ENCODE measurements at places on chromosomes 6 and 20.

DNA sequence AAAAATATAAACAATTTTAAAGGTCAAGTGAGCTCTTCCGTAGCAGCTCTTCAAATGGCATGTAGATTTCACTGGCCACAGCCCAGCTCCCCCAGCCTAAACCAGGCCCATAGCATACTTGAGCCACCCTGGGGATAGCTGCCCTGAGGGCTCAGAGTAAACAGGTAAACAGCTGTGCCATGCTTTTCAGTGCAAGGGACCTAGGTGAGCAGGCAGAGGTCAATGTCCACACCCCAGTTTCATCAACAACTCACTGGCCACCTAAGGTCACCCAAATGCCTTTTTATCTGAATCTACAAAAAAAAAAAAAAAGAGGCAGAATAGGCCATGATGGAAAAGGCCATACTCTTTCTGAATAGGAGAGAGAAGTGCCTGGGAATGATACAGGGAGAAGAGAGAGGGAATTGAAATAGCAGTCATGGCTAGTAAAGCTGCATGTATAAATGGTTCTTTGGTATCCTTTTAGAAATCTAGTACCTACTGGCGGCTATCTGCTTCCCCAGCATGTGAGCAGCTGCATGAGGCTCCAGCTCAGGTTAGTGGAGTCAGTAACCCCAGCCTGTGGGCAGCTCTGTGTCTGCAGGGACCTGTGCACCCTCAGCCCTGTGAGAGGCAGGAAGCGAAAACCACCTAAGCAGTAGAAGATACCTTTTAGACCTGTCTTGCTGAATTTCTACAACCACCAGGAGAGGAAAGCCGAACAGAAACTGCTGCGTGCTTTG lies 77.0 kb downstream of the FOXA2 start:
- DNase-seq, result no peak

- no peak for DNase-seq
These were observed 651.0 kb upstream of the SLC35B3 start for GRCh38 chr6:9086331-9086730.

DNA sequence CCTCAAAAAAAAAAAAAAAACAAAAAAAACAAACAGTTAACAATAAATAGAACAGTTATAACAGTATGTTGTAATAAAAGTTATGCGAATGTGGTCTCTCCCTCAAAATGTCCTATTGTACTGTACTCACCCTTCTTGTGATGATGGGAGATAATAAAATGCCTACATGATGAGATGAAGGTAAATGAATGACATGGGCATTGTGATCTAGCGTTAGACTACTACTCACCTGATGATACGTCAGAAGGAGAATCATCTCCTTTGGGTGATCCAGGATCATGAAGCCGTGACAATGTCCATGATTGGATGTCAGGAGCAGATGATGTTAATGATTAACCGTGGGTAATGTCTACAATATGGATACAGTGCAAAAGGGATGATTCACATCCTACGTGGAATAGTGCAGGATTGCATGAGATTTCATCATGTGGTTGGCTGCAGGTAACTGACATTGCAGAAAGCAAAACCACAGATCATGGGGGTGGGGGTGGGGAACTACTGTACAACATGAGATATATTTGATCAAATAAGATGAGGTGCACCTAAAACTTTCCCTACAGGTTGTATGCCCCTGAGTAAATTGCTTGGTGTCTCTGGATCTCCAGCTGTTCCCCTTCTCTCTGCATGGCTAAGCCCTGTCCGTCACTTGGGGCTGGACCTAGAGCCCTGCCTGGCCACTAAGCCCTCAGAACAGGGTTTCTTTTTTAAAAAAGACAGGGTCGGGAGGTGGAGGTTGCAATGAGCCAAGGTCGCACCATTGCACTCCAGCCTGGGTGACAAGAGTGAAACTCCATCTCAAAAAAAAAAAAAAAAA lies 6.2 kb upstream of the RBCK1 start:
- DNase-seq, result no peak

GRCh38 chr6:51830666-51831065 lies 256.7 kb downstream of the PKHD1 start:
- DNase-seq, result no peak

DNA sequence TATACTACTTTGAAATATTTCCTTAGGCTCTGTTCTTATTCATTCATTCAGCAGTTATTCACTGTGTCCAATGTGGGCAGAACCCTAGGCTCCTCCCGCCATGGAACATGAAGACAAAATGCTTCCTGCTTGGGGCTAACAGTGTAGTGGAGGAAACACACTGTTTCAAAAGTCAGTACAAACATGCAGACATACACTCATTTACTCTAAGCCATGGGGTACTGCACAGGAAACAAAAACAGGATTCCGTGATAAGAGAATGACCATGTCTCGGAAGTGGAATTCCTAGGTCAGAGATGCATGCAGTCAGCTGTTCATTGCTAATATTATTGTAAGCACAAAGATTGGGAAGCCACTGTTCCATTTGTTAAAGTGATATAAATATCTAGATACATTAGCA lies 18.4 kb upstream of the FAM209A start:
- DNase-seq, result no peak

DNA sequence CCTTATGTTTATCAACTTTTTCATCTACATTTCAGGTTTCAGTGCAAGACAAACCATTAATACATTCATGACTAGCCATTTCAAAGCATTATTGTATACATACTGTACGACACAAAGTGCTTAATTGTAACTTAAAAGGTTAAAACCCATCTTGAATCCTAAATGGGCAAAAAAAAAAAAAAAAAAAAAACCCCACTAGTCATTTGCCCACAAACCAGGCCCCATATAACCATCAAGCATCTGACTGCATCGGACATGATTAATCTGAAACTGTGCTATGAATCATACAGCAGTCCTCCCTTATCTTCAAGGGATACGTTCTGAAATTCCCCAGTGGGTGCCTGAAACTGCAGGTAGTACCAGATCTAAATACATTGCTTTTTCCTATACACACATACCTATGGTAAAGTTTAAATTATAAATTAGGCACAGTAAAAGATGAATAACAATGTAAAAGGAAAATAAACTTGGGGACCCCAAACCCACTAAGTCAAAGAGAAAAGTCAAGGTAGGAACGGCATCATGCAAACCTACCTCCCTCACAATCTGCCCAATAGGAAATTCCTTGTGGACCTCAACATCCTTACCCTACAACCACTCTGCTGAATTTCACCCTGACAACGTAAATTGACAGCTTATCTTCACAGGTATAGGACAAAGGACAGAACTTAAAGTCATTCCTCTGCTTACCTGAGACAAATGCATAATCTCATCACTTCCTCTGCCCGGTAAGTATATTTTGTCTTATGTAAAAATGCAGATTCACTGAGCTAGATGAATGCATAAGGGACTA lies 14.3 kb downstream of the B4GALT5 start:
- DNase-seq, result no peak

DNA sequence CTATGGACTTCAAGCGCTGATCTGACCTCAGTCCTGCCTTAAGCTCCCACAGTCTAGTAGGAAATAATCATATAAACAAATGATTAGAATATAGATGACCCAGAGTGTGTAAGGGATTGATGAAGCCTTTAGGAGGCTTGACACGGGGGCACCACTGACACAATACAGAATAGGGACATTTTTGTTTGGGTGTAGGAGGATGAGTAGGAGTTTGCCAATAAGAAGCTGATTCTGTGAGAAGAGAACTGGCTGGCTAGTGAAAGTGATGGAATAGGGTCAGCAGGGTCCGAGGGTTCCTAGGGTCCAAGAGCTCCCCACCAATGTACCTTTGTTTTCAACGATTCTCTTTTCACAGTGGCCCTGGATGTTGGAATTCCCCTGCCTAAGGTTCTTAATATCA lies 7.1 kb upstream of the BPIFB4 start:
- no peak for DNase-seq

GRCh38 chr20:37361336-37361735 lies 15.4 kb downstream of the SRC start:
- DNase-seq, result no peak

GRCh38 chr6:32369660-32370059 lies 2.0 kb downstream of the TSBP1 start:
- DNase-seq, result no peak

GRCh38 chr20:44176833-44177534 lies 10.0 kb downstream of the JPH2 start:
- no peak for DNase-seq

DNA sequence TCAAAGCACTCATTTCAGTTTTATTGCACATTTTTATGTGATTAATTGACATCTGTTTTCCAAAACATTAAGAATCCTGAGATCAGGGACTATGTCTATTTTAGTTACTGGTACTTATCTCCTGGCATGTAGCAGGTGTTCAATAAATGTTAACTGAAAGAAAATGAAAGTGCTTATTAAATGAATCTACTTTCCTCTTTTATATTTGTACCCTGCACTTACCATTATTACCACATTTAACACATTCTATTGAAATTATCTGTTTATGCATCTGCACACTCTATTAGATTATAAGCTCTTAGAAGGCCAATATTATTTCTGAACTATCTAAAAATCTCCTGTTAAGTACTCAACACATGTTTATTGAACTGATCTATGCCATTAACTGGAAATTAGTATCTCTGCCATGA lies 131.9 kb downstream of the EPM2A start:
- DNase-seq, result no peak

- DNase-seq, result no peak
These were observed 44.2 kb upstream of the DEFB112 start for GRCh38 chr6:50093938-50094272.

- no peak for DNase-seq
These were observed 2.0 kb upstream of the DDR1 start for GRCh38 chr6:30882204-30882758.

GRCh38 chr20:57061051-57061900 lies 205.2 kb downstream of the BMP7 start:
- DNase-seq, result no peak
